Stimulated activated CD8-positive, alpha-beta memory T cell treated with anti-CD3 and anti-CD28 coated beads, Interleukin-12 subunit alpha, Interleukin-12 subunit beta, amount 100 ng/mL, for 4 hours (primary cell): ENCODE measurements at places on chromosomes 11 and 22.
A peak's percentile ranks its signal among the peaks of the same experiment; 100 is the strongest.

- DNase-seq: no peak
Observed at GRCh38 chr11:128259816-128260215, 327.5 kb downstream of the ETS1 start.

DNA sequence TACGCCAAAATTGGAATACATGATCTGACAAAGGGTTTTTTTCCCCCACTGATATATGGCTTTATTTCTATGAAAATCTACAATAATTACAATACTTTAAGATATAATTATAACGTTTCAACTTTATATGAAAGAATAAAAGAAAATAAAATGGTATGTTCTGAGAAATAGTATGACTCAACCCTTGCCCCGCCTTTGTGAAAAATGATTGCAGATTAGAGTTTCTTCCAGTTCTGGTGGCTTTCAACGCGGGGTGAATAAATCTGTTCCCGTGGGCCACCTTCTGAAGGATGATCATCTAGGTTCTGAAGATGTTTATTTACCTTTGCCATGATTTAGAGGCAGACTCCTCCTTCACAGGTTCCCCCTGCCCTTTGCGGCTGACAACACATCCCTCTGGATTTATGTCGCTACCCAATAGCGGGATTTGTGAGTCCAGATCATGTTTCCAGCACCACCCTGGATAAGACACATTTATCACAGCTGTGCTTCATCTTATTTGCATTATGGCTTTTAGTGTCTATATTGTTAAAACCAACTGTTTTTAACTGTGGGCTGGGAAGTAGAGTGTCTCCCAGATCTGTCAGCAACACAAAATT lies 607.0 kb upstream of the KIRREL3 start:
- no peak for DNase-seq

DNA sequence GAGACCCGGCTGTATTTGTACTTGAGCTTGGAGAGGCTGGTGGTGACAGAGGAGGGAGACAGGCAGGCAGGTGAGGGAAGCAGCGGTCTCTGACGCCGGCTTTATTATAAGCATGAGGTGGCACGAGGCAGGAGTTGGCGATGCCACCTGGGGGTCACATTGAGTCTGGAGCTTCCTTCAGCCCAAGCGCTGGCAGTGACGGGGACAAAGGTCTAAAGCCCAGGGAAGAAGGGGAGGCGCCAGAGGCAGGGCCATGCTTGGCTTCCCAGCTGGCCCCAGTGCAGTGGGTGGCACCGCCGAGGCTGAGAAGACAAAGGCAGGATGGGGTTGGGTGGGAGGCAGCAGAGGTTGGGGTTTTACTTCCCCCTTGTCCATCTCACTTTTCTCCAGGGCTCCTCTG lies 4.5 kb downstream of the FXYD2 start:
- no peak for DNase-seq

- DNase-seq: no peak
Observed at GRCh38 chr11:4606231-4607015, 1.6 kb downstream of the TRIM68 start.

- peak; percentile 67 for DNase-seq
Observed at GRCh38 chr22:37696657-37697537, at the start of gene TRIOBP. Gene TRIOBP (plus strand): TSS chr22:37697048. CDS start chr22:37701366, 4,318 bp downstream.

- no peak for DNase-seq
Observed at GRCh38 chr11:72589802-72590761, 84.1 kb downstream of the PDE2A start.

DNA sequence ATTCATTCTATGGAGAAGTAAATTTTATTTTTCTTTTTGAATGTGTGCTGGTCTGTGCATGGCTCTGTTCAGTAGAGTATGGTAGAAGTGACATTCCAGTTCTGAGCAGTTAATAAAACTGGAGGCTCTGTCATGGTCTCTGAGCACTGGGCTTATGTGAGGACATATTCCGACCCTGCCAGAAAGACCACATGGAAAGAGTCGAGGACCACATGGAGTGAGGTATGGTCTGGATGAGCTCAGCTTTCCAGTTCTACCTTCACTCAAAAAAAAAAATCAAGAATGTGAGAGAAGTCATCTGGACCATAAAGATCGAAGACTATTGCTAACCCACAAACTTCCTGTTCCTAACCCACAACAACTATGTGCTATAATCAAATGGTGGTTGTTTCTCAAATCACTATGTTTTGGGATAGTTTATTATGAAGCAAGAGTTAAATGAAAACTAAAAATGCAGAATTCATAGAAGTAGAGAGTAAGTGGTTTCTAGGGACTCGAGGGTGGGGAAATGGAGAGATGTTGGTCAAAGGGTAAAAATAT lies 534.2 kb upstream of the ANO5 start:
- DNase-seq: no peak

GRCh38 chr22:45235851-45236342 lies 4.8 kb downstream of the KIAA0930 start:
- DNase-seq: no peak

DNA sequence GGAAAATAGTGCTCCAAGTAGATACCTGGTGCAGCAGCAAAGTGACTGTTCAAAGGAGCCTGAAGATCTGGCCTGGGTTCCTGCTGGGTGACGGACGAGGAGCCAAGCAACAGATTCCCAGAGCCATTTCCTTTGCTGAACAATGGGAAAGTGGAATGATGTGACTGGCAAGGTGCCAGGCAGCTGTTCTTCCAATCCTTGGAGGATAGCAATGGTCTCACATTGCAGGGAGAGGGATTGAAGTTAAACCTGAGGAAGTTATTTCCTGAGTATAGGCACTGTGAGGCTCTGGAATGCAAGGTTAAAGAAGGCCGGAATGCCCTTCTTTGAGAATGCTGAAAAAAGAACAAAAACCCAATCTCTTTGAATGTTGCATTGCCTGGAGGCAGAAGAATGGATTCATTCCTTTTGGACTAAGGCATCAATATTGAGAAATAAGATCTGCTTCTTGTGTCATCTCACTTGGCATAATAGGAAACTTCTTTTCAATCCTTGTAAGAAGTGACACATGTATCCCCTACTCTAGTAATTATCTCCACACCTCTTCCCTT lies 223.8 kb downstream of the BLID start:
- no peak for DNase-seq

- DNase-seq: no peak
Observed at GRCh38 chr11:65960824-65961266, 689 bp upstream of the SART1 start.

- no peak for DNase-seq
Observed at GRCh38 chr22:20403779-20404140, 9.8 kb downstream of the ZNF74 start.

- DNase-seq: no peak
Observed at GRCh38 chr11:108568195-108568858, 25.2 kb downstream of the EXPH5 start.

DNA sequence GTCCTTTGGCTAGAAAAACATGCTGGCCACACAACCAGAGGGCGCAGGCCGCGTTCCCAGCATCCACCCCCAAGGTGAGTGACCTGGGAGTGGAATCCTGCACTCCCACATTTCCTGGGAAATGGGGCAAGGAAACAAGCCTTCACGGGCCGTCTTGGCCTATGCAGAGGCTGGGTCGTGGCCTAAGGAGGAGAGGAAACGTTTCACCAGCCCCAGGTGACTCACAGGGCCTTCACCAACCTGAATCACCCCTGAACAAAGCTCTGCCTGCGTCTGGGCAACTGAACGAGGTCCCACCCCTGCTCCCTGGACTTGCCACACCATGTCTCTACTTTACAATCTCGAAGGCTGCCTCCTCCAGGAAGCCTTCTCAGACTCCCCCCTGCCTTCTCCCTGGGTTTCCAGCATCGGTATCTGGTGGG lies 13.2 kb downstream of the MYH9 start:
- peak; percentile 46 for DNase-seq

DNA sequence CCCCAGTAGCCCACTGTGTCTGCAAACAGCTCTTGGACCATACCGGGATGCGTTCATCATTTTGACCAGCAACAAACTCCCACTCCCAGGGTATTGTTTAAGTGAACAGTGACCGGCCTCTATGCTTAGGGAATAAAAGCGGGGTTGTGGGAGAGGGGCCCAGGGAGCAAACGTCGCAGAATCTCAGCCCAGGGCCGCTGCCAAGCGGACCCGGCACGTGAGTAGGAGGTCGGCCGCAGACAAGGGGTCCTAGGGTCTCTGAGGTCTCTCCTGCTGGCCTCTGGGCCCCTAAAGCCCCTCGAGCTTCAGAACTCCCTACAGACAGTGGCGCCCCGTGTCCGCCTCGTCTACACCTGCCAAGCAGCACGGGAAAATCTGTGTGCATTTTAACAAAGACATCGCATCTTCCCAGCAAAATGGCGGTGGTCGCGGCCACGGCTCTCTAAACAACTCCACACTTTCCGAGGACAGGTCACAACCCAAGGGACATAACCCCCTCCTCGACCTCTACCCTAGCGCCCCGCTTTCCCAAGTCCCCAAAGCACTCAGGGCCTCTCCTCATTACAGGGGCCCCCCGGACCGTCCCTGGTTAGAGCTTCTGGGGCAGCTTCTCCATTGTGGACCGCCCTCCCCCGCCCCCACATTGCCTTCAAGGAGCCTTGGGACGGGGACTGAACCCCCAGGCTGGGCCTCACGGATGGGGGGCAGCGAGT lies 3.9 kb upstream of the GCAT start:
- no peak for DNase-seq

GRCh38 chr22:24894998-24895397 lies 51.5 kb downstream of the LHFPL7 start:
- no peak for DNase-seq

- no peak for DNase-seq
Observed at GRCh38 chr22:37749226-37749625, 52.4 kb downstream of the TRIOBP start.

- DNase-seq: no peak
Observed at GRCh38 chr11:8318536-8318935, 54.9 kb upstream of the LMO1 start.

DNA sequence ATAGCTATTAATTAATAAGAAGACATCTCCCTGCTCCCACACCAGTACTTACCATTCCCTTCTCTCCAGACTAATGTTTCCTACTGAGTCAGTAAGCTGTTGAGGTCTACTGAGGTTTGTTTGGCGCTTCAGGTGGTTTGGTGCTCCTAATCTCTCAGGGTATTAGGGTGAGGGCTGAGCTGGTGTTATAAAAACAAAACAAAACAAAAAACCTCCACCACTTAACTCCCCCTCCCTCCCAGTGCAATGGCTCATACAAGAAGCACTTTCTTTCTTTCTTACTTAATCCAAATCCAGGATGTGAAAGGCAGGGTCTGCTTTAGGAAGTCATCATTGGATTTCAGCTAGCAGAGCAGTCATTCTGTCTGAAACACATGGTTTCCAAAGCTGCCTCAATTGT lies 15.3 kb downstream of the CSTPP1 start:
- DNase-seq: no peak

- no peak for DNase-seq
Observed at GRCh38 chr22:29636751-29637150, 33.3 kb downstream of the NF2 start.

DNA sequence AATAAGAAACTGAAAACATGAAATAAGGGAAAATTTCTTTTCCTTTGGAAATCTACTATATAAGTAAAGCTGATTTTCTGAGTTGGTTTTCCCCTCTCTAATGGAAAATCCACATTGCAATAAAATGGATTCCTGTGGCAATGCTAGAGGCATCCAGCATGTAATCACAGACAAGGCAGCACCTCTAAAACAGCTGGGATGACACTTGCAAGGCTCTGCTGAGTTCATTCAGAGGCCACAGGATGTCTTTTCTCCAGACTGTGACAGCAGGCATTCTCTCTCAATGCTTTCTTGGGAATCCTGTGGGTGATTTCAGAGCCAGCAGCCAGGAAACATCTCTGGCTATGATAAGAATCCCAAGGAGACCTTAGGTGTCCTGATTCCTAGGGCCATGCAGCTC lies 201.3 kb upstream of the BLID start:
- DNase-seq: no peak

DNA sequence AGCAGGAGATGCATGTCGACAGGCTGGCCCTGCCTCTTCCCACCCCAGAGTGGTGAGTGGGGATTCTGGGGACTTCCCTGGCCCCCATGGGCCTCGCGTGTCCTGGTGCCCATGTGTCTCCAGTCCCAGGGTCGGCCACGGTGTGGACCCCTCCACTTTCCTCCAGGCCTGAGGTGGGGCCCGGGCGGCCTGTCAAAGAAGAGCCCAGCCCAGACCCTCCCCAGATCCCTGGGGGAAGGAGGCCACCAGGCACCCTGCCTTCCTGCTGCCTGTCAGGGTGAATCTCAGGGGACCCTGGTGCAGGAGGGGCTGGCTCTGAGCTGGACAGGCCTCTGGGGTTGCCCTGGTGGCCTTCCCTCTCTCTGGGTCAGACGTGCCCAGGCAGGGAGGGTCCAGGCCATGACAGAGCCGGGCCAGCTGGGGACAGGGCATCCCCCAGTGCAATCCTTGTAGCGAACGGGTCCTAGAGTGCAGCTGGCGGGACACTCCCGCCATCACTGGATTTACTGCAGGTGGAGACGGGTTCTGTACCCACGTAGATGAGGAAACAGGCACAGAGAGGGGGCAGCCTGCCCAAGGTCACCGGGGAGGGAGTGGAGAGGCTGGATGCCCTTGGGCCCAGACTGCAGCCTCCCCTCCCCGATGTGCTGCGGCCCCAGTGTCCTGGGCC lies 13.5 kb upstream of the MUC6 start:
- DNase-seq: no peak

- no peak for DNase-seq
Observed at GRCh38 chr11:87331273-87331672, 293.5 kb downstream of the TMEM135 start.

DNA sequence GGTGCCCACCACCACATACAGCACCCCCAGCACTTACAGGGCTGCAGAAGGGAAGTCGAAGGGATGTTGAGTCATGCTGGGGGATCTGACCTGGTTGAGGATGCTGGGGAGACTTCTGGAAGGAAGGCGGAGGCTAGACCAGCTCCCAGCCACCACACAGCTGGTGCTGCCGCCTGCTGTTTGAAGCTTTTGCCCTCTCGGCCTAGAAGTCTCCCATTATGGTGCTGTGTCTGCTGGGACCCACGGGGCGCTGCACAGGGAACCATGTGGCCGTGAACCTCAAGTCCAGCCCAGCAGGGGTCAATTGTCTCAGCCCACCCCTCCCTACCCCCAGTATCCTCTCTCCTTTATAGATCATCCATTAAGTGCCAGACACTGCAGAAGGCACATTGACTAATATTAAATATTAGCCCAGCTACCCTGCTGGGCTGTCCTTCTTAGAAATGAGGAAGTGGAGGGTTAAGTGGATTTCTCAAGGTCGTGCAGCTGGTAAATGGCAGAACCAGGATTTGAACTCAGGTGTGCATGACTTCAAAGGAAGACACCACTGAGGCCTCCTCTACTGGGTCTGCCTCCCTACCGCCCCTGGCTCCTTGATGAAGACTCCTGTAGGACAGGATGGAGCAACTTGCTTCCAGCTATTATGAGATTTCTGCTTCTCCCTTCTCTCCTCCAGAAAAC lies 49.7 kb downstream of the CYTH4 start:
- DNase-seq: no peak
